ENCODE measurements at places on chromosomes 7 and 10.

DNA sequence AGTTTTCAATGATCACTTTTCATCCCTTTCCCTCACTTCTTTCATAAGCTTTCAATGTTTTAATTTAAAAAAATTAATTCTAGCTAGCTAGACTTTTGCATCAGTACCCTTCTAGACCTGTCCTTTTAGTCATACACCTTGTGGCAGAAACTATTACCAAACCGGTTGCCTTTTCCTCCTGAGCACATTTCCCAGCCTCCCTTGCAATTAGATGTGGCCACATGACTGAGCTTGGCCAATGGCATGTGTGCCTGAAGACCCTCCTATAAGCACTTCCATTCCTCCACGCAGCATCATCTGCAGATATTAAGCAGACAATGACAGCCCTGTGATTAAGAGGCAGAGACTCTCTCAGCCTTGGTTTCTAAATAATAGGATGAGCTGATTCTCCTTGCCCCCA is 12.3 kb downstream of the DKK1 start:
- DNase-seq: no peak

GRCh38 chr7:36287371-36288241 is 102.1 kb upstream of the ANLN start:
- peak; percentile 52 for DNase-seq

DNA sequence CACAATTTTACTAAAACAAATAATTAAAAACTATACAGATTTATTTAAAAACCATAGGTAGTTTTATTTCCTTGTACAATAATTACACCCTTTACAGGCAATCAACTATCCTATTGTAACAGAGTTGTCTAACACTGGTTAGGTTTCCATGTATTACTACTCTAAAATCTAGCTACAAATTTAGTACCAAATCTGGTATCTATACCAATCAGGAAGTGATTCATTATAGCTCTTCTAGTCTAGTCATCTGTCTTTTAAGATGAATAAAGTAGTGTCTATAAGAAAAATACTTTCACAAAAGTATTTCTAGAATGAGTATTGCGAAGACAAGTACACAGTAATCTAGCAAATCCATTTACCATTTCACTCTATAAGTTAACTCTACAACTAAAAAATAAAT is 16.9 kb downstream of the ZNF800 start:
- no peak for DNase-seq

DNA sequence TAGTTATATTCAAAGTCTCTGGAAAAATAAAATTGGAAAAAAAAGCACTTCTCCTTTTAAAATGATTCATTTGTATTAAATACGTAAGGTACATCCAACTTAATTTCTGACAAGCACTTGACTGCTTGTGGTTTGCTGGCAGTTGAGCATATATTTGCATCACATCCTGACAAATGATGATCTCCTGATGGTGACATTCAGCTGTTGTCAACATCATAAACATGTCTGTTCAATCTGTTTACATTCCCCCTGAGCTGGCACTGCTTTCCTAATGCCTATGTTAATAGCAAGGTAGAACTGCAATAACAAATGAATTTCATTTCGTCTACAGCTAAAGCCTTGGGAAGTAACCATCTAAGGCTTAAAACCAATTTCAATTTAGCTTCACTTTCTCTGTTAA is 24.4 kb downstream of the TSPAN12 start:
- no peak for DNase-seq

- peak; percentile 71 for DNase-seq
These were observed 4.7 kb upstream of the SPAG6 start for GRCh38 chr10:22340329-22341189.

DNA sequence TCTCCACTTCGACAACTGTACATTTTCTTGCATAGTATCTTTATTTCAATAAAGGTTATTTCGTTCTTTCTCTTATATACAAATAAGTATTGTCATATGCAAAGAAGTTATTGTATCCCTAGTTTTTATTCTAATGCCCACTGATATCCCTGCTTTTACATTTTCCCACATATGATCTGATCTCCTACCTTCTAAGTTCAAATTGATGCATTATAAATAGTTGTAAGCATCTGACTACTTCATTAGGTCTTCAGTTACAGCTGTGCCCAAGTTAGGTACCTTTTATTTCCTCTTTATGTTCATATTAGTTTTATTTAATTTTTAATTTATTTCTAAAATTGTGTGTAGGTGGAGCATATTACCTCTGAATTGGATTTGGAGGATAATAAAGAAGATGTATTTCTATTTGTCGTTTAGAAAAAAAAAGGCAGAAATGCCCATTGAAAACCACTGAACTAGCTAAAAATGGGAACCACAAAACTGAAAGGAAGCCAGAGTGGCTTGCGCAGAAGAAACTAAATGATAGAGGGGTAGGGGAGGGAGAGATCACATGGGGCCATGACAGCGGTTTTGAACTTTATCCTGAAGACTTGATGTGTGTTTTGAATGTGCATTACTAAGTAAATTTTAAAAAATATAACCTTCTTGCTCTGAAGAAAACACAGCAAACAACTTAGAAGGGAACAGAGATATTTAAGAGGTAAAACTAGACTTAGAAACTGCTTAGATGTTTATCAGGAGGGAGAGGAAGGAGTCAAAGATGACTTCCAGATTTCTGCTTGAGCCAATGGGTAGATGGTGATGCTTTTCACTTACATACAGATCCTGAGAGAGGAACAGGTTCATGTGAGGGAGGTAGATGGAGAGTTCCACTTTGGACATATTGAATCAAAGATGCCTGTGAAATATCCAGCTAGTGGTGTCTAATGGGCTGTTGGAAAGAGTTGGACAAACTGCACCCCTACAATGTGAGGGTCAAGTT is 9.3 kb upstream of the ZC3HAV1L start:
- peak; percentile 34 for DNase-seq

DNA sequence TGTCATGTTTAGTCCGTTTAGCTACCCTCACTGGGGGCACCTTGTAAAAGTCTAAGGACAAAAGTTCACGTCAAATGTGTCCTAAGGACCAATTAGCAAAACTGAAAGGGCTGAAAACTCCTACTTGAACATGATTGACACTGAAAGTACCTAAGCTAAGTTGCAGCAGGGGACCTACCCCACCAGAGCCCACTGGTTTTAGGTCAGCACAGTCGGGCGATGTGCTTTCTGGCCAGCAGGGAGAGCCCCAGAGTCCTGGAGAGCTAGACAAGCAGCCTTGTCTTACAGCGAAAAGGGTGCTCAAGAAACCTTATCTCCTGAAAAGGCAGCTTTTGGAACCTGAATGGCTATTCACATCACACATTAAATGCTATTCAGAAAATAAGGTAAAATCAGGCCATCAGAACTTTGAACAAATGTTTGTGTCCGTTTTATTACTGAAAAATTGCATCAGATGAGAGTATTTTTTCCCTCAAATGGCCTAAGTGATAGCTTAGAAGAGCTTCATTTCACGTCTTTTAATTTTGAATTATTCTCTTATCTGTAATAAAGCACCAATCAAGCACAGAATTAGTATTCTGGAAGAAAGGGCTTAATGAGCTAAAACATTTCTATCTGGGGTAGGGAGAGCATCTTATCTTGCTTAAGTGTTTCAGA is 52.2 kb upstream of the MKI67 start:
- DNase-seq: peak; percentile 27

GRCh38 chr10:21712975-21713374 is 178.9 kb downstream of the MLLT10 start:
- DNase-seq: no peak

GRCh38 chr10:17200001-17200911 is 1.2 kb downstream of the TRDMT1 start:
- peak; percentile 4 for DNase-seq

DNA sequence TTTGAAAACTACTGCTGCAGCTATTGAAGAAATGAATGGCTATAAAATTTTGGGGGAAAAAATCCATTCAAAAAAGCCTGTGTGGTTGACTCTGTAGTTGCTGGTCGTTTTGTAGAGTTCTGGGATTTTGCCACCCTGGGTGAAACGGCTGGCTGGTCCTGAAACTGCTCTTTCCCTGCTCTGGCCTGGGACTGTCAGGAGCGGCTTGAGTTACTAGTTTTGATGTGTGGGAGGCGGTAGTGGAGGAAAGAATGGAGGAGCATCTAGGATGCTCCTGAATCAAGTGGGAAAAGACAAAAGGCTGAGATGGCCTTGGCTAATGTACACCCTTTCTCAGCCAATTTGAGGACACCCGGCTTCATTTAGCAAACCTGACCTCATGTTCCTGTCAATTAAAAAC is 72.5 kb downstream of the ZNF365 start:
- no peak for DNase-seq

- no peak for DNase-seq
These were observed 79.3 kb upstream of the PPP2R2D start for GRCh38 chr10:131821378-131822012.

DNA sequence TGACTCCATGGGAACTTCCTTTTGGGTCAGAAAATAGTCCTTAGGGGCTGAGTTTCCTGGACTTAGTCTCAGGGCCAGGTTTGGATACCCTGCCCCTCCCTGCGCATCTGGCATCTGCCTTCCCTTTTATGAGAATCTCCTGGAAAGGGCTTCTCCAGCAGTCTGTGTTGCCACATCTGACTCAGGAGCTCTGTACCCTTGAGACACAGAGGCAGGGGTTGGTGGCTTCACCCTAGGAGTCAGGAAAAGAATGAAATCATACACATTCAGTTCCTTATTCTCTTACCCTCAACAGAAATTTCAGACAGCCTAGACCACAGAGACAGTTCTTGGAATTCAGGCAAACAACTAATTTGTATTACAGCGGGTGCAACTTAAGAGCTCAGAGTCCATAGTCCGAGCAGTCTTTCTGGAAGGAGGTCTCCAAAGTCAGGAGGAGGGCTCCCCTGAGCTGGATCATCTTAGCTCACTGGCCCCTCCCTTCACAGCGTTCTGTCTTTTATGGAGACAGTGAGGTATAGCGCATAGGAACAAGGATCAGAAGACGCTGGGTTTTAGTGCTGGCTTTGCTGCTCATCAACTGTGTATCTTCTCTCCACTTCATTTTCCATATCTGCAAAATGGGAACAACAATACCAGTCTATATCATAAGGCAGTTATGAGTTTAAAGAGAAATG is 3.0 kb upstream of the PLAU start:
- no peak for DNase-seq

DNA sequence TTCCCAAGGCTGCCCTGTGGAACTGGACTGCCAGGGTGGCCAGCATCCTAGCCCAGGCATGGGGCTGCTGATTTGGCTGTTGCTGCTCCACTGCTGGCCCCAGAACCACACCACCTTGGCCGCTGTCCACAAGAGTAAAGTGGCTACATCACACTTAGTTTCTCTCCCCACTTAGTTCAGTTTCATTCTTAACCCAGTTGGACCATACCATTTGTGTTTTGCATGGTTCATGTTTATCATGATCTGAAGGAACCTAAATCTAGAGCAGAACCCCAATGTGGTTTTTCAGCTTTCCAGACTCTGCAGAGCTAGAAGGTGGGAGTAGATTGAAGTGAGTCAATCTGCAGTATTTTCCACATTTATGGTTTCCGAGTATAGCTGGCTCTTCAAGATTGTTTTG is 32.8 kb downstream of the SDK1 start:
- no peak for DNase-seq

- DNase-seq: no peak
These were observed 121.2 kb upstream of the NPVF start for GRCh38 chr7:25349283-25350017.

DNA sequence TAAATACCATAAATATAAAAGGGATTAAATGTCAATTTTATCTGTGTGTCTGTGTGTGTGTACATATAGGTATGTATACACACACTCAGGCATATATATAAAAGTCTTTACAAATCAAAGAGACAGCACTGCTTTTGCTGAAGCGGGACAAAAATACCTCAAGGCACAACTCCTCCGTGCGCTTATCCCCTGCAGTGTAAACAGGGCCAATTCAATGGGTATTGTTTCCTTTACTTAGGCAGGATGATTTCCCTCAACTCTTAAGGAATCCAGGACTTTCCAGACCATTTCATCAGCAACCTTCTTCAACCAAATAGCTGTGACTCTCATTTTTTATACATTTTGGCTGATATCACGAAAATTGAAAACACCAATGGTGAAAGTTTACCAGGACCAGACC is 227.7 kb downstream of the CRPPA start:
- DNase-seq: no peak

- no peak for DNase-seq
These were observed 171.3 kb downstream of the RNLS start for GRCh38 chr10:88411772-88412349.

- no peak for DNase-seq
These were observed 54.1 kb upstream of the PDCD4 start for GRCh38 chr10:110817614-110818013.

GRCh38 chr10:112295853-112296830 is 12.9 kb downstream of the TECTB start:
- no peak for DNase-seq

GRCh38 chr7:109696723-109697122 is 1127.0 kb downstream of the DNAJB9 start:
- no peak for DNase-seq

DNA sequence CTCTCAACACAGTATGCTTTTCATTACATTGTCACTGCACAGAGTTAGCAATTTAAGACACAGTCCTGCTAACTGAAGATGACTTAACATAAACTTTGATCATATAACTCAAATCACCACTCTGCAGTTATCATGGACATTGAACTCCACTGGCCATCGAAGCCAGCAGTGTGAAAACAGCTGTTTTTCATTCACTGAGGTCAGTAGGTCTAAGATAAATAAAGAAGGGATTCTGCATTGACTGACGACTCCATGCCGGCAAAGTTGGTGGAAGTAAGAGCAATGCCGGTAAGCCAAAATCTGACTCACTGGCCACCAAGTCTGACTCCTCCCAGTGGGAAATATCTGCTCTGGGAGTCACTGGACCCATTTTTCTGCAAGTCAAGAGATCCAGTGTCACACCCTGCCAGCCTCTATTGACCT is 449.9 kb upstream of the ANKRD30A start:
- no peak for DNase-seq

DNA sequence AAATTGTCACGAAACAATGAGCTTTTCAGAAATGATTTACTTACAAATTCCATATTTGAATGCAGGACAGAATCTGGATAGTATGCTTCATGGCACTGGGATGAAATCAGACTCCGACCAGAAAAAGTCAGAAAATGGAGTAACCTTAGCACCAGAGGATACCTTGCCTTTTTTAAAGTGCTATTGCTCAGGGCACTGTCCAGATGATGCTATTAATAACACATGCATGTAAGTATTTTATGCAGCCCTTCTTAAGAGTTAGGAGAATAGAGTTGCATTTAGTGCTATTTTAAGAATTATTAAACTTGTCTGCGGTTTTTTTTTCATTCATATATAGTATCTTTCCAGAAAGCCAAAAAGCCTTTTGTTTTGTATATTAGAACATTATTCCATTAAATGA is 67.4 kb downstream of the MMRN2 start:
- no peak for DNase-seq

- no peak for DNase-seq
These were observed 155.0 kb downstream of the CTTNBP2 start for GRCh38 chr7:117718116-117718835.

- no peak for DNase-seq
These were observed 13.8 kb upstream of the TECPR1 start for GRCh38 chr7:98265841-98266271.

- no peak for DNase-seq
These were observed 2.3 kb downstream of the ERLIN1 start for GRCh38 chr10:100183481-100183880.

- DNase-seq: no peak
These were observed 66.8 kb upstream of the TARP start for GRCh38 chr7:38339953-38340819.
